Activated T-cell treated with anti-CD3 and anti-CD28 coated beads, Interleukin-2, amount 50 U/mL, for 1 hour (primary cell): ENCODE measurements at places on chromosomes 11 and 22.

DNA sequence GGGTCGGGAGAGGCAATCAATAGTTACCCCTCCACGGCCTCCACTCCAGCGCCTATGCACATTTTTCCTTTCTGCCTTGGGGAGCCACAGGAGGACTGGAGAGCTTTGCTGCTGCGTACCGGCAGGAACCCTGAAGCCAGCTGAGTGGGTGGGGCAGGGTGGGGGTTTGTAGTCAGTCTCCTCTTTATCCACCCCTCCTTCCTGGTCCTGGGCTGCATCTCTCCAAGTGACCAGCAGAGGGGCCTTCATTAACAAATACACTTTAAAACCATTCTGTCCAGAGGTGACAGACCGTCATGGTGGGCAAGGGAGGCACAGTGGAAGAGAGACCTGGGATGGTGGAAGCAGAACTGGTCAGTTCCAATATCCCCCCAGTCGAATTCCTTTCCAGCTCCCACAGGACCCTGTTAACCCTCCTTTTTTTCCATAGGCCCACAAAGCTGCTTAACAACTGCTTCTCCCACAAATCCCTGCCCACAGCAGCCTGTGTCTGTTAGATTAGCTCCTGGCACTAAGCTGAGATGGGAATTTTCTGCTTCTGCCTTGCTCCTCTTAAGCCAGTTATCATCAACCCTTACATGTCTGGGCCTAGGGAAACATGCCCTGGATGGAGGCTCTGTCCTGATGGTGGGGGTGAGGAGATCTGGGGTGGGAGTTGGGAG, 3.9 kb upstream of the ABCG4 start:
- DNase-seq: no peak

- DNase-seq: no peak
Measured at GRCh38 chr11:70077411-70078094, 564 bp upstream of the ANO1 start.

DNA sequence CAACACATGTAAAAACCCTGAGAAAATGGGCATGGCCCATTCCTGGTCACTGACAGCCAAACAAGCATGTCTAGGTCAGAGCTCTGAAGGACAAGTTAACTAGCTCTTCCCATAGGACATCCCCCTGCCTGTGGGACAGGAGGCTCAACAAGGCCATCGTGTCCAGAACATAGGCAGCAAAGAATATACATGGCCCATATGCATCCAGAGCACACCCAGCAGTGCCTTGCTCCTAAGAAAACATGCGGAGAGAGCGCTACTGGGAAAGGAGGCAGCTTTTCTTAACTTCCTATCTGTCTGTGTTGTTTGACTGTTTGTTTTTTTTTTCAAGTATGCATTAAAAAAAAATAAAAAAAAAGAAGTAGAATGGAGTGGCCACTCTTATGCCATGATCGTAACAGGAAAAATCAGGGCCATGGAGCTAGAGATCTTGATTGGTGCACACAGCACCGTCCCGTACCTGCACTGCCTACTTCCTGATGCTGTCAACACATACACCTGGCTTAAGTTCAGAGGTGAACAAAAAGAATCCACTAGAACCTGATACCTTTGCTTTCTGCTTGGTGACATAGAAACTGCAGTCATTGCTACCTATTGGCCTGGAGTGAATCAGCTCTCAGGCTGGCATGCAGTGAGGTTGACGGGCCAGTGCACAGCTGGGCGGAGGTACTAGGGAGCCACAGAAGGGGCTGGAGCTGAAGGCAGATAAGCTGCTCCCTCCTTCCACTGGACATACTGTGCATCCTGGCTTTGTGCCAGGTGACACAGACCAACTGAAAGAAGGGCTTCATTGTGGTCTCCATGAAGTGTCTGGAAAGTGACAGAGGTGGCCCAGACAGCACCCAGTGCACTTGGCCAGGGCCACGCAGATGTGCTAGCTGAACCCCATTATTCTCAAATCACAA, 11.9 kb downstream of the UFD1 start:
- no peak for DNase-seq

DNA sequence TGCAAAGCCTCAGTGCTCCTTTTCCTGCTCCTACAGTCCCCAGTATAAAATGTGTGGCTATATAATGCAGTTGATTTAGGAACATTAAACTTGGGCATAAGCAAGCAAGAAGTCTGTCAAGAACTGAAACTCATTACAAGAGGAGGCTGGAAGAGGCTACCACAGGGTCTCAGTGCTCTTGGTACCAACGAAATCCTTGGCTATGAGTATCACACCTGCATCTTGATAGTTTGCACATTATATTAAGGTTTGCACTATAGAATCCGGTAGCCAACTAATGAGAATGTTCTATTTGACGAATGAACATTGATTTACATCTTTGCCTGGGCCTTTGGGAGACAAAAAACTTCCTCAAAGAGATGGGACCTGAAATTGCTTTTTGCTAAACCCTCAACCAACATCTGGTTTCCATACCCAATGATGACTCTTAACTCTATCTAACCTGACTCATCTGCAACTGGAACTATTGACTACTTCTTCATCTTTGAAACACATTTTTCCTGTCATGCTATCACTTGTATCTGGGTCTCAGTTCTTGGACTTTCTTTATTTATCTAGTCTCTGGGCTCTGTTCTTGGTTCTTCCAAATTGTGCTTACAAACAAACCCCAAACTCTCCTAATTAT, 207.2 kb upstream of the CTSC start:
- DNase-seq: no peak

DNA sequence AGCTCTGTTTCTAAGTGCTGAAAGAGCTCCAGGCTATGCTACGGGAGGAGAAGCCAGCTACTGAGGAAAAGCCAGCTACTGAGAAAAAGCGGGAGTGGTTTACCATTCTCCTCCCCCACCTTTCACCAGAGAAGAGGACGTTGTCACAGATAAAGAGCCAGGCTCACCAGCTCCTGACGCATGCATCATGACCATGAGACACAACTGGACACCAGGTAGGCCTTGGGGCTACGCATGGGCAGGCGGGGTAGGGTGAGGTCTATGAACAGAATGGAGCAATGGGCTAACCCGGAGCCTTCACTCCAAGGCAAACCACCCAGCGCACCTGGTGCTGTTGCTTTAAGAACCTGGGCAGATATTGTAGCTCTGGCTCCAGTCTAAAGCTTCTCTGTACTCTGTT, 1.1 kb downstream of the IL18BP start:
- no peak for DNase-seq

DNA sequence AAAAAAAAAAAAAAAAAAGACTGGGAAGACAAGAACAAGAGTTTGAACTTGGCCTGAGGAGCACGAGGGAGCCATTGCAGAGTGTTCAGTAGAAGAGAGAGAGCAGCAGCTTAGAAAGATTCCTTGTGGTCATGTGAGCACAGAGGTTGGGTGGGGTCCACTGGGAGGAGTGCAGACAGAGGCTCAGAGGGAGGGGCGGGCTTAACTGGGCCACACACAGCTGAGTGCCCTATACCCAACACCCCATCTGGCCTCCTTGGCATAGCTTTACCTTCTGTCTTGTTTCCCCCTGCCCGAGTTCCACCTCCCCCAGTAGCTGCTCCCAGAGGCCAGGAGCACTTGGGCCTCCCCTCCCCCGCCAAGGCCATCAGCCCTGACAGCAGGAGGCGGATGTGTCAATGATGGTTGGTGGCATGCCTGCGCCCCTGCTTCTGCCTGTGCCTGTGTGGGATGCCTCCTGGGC, 12.1 kb downstream of the C11orf86 start:
- DNase-seq: no peak
